ENCODE measurements at places on chromosomes 7 and 10.

- no peak for ATAC-seq
These were observed 138.8 kb downstream of the ZWINT start for GRCh38 chr10:56222237-56222636.

GRCh38 chr10:124670849-124671248 lies 73.3 kb downstream of the FAM53B start:
- no peak for ATAC-seq

GRCh38 chr10:21387868-21388267 lies 137.6 kb downstream of the SKIDA1 start:
- peak; percentile 26 for ATAC-seq

DNA sequence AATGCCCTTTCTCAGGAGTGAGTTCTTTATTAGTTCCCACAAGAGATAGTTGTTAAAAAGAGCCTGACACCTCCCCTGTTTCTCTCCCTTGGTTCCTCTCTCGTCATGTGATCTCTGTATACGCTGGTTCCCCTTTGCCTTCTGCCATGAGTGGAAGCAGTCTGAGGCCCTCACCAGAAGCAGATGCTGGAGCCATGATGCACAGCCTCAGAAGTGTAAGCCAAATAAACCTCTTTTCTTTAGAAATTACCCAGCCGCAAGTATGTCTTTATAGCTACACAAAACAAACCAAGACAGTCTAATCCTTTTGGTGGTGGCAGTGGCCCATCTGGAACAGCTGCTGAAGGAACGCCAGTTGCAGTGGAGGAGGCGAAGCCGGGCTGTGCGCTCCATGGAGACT lies 9.3 kb downstream of the DNAJB9 start:
- no peak for ATAC-seq

- no peak for ATAC-seq
These were observed 62.5 kb downstream of the C10orf143 start for GRCh38 chr10:130048081-130048480.
